ENCODE measurements at places on chromosomes 3 and 15.
A peak's percentile ranks its signal among the peaks of the same experiment; 100 is the strongest.

- DNase-seq: no peak
Measured at GRCh38 chr3:55164191-55164590, 236.3 kb upstream of the LRTM1 start.

DNA sequence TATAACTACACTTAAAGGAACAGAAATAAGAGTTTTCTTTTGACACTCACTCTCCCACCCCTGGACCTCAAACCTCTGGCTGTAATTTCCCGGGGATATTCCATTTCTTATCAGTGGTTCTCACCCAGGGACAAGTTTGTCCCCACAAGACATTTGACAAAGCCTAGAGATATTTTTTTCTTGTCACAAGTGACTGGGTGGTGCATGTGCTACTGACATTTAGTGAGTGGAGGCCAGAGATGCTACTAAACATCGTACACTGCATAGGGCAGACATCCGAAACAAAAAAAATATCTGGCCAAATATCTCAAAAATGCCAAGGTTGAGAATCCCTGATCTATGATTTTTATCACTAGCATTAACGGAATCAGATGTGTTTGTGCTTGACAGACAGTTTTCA lies 168.0 kb upstream of the FRMD4B start:
- DNase-seq: no peak

- no peak for DNase-seq
Measured at GRCh38 chr3:182755712-182756111, 37.6 kb upstream of the ATP11B start.

DNA sequence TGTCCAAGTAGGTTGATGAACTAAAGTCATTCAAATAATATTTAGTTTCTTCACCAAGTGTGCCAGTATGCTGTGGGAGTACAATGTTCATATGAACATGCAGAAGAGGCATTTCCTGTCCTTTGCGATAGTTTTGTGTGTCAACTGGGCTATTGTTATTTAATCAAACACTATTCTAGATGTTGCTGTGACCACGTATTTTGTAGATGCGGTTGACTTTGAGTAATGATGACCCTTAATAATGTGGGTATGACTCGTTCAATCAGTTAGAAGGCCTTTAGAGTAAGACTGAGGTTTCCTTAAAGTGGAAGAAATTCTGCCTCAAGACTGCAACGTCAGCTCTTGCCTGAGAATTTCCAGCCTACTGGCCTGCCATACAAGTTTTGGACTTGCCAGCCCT lies 470.7 kb upstream of the CBLB start:
- DNase-seq: no peak

DNA sequence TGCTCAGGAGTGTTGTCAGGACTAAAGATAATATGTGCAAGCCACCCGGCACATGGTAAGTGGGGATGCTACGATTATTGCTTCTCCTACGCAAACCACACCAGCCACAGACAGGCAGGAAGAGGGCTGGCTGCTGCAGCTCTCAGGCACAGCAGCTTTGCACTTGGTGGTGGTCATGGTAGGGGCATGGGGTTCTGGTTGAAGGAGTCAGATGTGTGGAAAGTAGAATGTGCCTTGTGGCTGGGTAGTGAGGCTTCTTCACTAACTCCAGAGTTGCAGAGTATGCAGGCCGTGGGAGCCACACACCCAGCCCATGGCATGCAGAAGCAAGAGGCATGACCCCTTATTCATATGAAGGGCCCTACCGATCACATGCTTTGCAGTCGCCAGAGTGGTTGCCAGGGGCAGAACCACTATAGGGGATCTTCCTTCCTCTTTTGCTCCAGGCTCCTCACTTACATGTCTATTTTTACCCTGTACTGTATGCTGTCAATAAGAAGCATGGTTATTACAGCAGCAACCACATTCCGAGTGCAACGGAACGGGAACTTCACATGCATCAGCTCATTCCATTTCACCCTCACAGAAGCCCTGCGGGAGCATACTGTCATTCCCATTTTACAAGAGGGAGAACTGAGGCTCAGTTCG lies 59.2 kb upstream of the HERC1 start:
- peak; percentile 79 for DNase-seq

DNA sequence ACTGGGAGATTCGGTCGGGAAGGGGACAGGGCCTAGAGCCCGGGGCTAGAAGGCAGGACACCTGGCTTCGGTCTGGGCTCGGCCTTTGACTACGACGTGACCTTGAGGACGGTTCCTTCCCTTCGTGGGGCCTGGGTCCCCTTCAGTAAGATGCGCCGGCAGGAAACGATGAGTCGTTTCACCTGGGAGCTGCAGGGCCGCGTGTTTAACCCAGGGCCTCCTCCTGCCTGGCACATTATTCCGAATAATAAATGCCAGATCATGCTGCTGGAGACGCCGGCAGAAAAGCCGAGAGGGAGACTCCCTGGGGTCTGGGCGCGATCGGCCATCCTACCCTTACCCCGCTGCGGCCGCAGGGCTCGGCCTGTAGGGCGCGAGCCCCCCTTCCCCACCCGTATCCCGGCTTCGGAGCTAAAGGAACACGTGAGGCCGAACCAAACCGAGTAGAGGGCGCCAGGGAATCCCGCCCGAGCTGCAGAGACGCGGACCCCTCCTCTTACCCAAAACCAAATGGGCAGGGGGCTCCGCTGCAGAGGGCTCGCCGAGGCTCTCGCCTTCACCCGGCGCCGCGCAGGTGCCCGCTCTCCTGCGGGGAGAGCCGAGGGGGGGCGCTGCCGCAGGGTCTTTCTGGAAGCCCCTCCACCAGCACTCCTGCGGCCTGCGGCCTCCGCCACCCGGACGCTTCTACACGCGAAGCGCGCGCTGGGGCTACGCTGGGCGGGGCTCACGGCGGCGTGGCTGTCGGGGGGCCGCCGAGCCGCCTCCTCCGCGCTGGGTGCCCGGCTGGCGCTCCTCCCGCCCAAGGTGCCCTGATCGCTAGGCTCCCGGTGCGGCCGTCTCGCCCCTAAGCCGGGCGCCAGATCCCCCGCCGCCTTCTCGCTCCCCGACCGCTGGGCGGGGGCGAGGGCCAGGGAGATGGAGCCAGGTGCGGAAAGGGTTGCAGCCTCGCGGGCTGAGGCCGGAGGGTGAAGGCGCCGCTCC lies at the start of gene BDH1:
BDH1 (minus strand) TSS at position 688 of the 981 bp plus-strand sequence. CDS start 9,525 bp downstream, outside the sequence.
- peak; percentile 48 for DNase-seq

GRCh38 chr3:107117922-107118536 lies 259.2 kb upstream of the CCDC54 start:
- DNase-seq: no peak

- peak; percentile 24 for DNase-seq
Measured at GRCh38 chr3:124671106-124671505, 59.1 kb upstream of the UMPS start.

GRCh38 chr3:65642883-65643282 lies 395.8 kb downstream of the MAGI1 start:
- no peak for DNase-seq

DNA sequence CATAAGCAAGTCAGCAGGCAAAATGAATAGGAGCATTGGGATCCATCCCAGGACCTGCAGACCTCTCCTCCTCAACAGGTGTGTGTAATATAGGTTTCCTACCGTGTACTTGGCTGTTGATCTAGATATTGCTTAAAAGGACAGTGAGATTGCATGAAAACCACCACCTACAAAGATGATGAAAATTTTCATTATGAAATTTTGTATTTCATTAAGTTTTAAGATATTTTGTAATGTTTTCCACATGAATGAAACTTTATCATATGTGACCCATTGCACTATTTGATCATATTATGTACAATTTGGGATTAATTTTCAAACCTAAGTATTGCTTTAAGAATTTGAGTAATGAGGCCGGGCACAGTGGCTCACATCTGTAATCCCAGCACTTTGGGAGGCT lies 94.3 kb upstream of the TRPM1 start:
- DNase-seq: no peak

DNA sequence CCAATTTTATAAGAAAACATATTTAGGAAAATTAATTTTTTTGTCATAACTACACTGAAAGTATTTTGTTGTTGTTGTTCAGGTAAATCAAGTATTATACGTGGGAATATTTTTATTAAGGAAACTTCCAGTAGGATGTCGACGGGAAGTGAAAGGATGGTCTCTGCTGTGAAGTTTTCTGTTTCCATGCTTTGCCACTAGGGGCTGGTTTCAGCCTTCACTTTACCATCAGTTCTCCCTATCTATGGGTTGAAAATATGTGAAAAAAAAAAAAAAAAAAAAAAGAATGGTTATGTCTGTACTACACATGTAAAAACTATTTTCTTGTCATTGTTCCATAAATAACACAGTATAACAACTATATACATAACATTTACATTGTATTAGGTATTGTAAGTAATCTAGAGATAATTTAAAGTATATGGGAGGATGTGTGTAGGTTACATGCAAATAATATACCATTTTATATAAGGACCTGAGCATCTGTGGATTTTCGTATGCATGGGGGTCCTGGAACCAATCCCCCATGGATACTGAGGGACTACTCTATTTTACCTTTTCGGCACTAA lies 136.7 kb downstream of the SMAD6 start:
- no peak for DNase-seq
